ENCODE measurements at places on chromosomes 3 and 15.

GRCh38 chr15:59223736-59224135 is 17.1 kb downstream of the LDHAL6B start:
- no peak for DNase-seq

- DNase-seq = no peak
These were observed 392.6 kb upstream of the NAALADL2 start for GRCh38 chr3:174466471-174467054.

DNA sequence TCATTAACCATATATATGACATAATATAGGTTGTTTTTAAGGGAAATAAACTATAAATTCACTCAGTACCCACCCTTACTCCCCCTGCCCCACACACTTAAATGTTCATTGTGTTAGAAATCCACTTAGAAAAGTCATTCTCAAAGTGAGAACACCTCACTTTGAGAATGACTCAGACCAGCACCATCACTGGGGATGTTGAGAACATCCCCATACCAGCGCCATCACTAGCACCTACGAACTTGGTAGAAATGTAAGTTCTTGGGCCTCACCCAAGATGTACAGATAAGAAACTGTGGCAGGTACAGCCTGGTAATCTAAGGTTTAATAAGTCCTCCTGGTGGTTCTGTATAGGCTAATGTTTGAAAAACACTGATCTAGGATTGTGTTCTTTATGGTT is 362.6 kb downstream of the LPP start:
- DNase-seq = no peak

- peak; percentile 99 for DNase-seq
These were observed 183.2 kb downstream of the P3H2 start for GRCh38 chr3:189937302-189938127.

GRCh38 chr3:39150148-39150802 is 3.1 kb downstream of the CSRNP1 start:
- DNase-seq = no peak

DNA sequence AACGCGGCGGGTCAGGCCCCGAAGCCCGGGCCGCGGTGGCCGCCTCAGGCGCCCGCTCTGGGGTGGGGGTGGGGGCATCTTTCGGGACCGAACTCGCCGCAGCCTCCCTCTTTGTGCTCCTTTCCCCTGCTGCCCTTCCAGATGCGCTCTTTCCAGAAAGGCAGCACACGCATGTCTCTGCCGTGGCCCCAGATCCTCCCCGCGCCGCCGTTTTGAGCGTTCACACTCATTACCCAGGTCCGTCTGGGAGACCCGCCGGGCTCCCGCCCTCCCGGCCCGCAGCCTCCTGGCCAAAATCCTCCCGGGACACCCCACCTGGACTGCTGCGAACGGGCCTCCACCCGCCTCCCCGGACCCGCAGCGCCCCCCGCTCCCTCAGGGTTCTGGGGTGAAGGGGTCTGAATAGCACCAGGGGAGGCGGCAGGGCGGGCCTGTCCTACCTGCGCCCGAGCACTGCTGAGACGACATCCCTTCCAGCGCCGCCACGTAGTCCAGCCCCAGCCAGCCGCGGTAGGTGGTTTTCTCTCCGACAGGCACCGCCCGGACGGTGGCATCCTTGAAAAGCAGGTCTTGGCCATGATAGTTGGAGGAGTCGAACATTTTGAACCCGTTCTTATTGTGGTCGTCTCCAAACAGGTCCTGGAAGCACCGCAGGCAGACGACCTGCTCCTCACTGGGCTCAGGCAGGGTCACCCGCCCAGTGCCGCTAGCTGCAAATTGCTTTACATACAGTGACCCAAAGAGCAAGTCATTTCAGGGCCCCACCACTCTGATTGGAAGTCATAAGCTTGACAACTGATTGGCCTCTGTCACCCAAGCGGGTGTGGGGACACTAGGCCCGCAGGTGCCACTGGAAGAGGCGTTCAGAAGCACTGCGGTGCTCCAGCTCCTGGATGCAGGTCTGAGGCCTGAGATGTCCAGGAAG is 25.9 kb downstream of the MELTF start:
- no peak for DNase-seq

GRCh38 chr3:5110337-5110736 is 11.8 kb upstream of the ARL8B start:
- DNase-seq = no peak

- DNase-seq = no peak
These were observed 117.3 kb downstream of the TNIK start for GRCh38 chr3:171342783-171343420.
